Chondrocyte (in vitro differentiated cells): ENCODE measurements at places on chromosomes 7 and 10. TPM values are rescaled to one million over a fixed set of nuclear protein-coding genes. Genes with fewer than 3 reads are reported as not detected.
A peak's percentile ranks its signal among the peaks of the same experiment; 100 is the strongest.

DNA sequence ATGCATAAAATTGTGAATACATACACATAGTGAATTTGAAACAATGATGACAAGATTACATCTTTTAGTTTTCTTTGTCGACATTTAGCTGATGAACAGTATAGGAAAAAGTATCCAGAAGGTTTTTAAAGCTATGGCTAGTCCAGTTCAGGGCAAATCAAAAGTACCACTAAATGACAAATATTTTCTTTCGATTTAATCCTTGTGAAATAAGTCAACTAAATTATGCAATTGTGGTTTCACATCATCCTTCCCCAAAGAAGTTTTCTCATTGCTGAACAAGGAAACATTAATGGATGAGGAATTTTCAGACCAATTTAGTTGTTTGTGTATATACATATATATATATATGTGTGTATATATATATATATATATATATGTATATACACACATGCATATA lies 774.0 kb downstream of the DNAJB9 start:
- no peak overlapping the region for H3K27ac ChIP-seq
- H3K27me3 ChIP-seq, result peaks cover 4% of the 10 kb centered on the region
- no peaks in the 10 kb centered on the region for H3K4me1 ChIP-seq
- H3K4me3 ChIP-seq, result no peak overlapping the region
- no peak for DNase-seq

Gene CXCL12
- total RNA-seq, result 22.7 to 69.4 TPM (median 65.5 TPM) in 3 replicates

DNA sequence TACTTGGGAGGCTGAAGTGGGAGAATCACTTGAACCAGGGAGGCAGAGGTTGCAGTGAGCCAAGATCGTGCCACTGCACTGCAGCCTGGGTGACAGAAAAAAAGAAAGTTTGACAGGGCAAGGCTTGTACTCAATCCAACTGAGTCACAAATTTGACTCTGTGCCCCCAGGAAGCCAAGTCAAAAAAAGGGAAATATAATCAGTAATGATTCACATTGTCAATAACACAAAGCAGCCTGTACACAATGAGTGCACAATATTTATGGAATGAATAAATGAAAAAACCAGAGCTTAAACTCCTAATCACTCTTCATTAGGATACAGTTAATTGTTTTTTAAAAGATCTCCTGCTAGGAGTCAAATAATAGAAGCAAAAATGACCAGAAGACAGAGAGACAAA lies 6.4 kb downstream of the NAPEPLD start:
- no peak for DNase-seq
- peak overlapping the region; percentile 22 for H3K27ac ChIP-seq
- H3K4me1 ChIP-seq, result peaks cover 34% of the 10 kb centered on the region
- H3K36me3 ChIP-seq, result peaks cover 2% of the 10 kb centered on the region
- H3K27me3 ChIP-seq, result no peaks in the 10 kb centered on the region
- no peak overlapping the region for H3K4me3 ChIP-seq

- no peak overlapping the region for H3K4me3 ChIP-seq
- DNase-seq, result no peak
- H3K36me3 ChIP-seq, result peaks cover 1% of the 10 kb centered on the region
- peaks cover 8% of the 10 kb centered on the region for H3K27me3 ChIP-seq
Observed at GRCh38 chr7:106290319-106290718, 5.5 kb upstream of the NAMPT start.

Gene COL26A1
- 102 to 156 TPM (median 155 TPM) in 3 replicates for total RNA-seq

DNA sequence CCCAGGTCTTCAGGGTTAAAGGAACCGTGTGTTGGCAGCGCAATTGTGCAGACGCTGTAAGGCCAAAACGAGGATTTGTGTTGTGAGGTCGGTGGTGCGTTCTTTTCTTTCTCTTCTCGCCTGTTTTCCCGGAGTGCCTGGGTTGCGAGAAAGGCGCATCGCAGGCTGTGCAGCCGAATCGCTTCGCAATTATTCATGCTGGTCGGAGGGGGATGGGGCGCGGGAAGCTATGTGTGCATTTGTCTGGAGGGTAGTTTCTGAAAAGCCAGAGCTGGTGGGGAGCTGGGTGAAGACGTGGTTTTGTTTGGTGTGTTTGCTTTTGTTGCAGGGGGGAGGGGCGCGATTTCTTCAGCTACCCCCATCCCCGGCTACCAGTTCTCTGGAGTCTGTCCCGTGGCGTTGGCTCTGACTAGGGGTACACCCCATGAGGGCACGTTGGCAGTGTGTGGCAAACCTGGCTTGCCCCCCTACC lies 2.1 kb downstream of the MXI1 start:
- peaks cover 47% of the 10 kb centered on the region for H3K4me1 ChIP-seq
- no peaks in the 10 kb centered on the region for H3K27me3 ChIP-seq
- no peak for DNase-seq

Gene NUTM2D
- total RNA-seq, result 3.2 to 8.3 TPM (median 3.7 TPM) in 3 replicates

DNA sequence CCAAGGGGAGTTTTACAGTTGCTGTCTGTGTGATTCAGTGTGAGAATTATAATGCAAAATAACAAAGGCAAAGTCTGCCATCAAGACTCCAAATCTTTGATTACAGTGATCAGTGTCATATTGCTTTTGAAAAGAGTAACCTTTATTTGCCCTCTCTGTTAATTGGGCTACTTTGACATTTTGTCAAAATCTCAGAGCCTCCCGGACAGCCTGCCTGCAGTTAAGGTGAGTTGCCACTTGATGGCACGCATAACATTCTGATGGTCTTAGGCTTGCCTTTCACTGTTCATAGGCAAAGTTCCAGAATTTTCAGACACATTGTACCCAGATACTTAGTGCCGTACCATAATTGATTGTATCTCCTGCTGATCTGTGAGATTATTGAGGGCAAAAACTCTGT lies 253.5 kb downstream of the ABCA13 start:
- H3K27ac ChIP-seq, result no peak overlapping the region
- no peaks in the 10 kb centered on the region for H3K4me1 ChIP-seq
- H3K4me3 ChIP-seq, result no peak overlapping the region
- DNase-seq, result no peak

DNA sequence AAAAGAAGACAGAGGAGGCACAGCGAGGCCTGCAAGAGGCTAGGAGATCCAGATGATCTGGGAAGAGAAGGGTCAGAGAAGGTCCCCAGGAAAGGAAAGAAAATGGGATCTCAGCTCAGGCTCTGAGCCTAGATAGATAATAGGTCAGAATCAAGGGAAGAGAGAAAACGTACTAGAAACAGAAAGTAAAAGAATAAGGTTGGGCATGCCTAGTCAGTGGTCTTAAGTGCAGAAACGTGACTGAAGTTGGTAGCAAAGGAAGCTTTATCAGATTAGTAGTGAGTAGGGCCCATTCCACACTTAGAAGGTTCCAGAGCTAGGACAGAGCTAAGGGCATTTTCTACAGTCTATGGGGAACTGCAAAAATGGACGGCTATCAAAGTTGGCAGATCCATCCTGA lies 84.8 kb upstream of the ASAH2 start:
- H3K36me3 ChIP-seq, result peaks cover 9% of the 10 kb centered on the region
- H3K4me1 ChIP-seq, result no peaks in the 10 kb centered on the region
- no peak overlapping the region for H3K4me3 ChIP-seq
- DNase-seq, result no peak
- no peaks in the 10 kb centered on the region for H3K27me3 ChIP-seq

DNA sequence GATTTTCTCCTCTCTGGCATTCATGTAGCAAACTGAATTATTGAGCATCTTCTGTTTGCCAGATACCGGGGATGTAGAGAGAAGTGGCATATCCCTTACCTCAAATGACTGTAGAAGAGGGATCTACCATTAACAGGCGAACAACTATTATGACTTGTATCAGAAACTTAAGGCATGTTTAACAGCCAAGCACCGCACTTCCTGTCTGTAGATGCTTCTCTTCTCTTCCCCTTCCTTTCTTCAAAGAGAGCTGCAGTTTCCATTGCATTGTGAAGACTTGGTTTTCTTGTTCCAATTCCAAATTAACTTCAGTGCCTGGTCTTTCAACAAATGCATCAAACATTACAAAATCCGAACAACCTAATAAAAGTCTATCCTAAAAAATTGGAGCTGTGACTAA lies 49.3 kb downstream of the LRRC4 start:
- peaks cover 15% of the 10 kb centered on the region for H3K36me3 ChIP-seq
- no peak for DNase-seq
- H3K4me3 ChIP-seq, result no peak overlapping the region
- no peak overlapping the region for H3K27ac ChIP-seq

GRCh38 chr7:72053292-72053691 lies 358.8 kb downstream of the CALN1 start:
- peaks cover 2% of the 10 kb centered on the region for H3K27me3 ChIP-seq
- H3K36me3 ChIP-seq, result no peaks in the 10 kb centered on the region
- no peak overlapping the region for H3K4me3 ChIP-seq

DNA sequence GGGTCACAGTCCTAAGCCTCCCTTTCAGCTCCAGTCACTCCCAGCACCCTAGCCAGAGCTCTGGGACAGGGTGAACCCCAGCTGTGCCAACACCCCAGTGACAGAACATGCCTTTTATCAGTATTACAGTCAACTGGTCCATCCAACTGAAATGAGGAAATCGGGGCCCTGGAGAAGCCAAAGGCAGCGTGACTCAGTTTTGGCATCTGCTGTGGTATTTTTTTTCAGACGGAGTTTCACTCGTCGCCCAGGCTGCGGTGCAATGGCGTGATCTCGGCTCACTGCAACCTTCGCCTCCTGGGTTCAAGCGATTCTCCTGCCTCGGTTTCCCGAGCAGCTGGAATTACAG lies 3.4 kb upstream of the CLDN15 start:
- H3K36me3 ChIP-seq, result peaks cover 2% of the 10 kb centered on the region
- no peak overlapping the region for H3K4me3 ChIP-seq
- H3K27ac ChIP-seq, result no peak overlapping the region
- peaks cover 21% of the 10 kb centered on the region for H3K4me1 ChIP-seq
- DNase-seq, result no peak

- peaks cover 30% of the 10 kb centered on the region for H3K4me1 ChIP-seq
- H3K27me3 ChIP-seq, result no peaks in the 10 kb centered on the region
- DNase-seq, result no peak
- no peak overlapping the region for H3K4me3 ChIP-seq
Observed at GRCh38 chr10:285216-285615, 150.0 kb downstream of the ZMYND11 start.

DNA sequence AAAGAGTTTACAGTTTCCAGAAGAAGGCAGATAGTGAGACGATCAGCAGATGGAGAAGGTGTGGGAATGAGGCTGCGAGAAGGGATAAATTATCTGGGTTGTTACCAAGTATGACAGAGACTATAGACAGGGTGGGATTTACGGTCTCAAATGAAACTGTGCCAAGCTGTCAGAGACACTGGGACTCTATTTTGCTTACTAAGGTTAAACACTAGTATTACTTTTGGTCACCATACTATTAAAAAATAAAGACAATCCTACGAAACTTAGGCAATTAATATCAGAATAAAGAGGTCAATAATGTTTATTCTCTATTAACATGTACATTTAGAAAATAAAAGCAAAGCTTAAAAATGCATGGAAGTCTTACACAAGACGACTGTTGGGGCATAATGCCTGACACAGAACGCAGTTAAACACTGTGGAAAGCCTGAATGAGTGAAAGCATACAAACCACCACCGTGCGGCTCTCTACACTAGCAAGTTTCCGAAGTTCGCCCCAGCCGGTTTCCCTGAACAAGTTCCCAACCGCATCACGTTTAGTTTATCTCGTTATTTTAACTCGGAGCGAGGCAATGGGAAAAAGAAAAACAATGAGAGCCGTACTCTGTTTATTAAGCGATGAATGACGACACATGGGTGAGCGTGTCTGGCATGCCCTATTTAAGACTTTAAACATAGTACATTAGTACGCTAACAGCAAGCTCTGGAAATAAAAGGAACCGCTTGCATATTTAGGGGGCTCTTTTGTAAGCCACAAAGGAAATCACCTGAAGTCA lies 909 bp upstream of the CC2D2B start:
- H3K36me3 ChIP-seq, result peaks cover 5% of the 10 kb centered on the region
- H3K27me3 ChIP-seq, result peaks cover 6% of the 10 kb centered on the region
- peak overlapping the region; percentile 98 for H3K27ac ChIP-seq
- DNase-seq, result no peak
- H3K4me1 ChIP-seq, result peaks cover 16% of the 10 kb centered on the region

Gene GDF2
- total RNA-seq, result not detected in 3 replicates

Gene HOGA1
- total RNA-seq, result 0.12 TPM in 1 of 3 replicates, not detected in the others

- H3K4me3 ChIP-seq, result no peak overlapping the region
- H3K27me3 ChIP-seq, result peaks cover 30% of the 10 kb centered on the region
- no peaks in the 10 kb centered on the region for H3K36me3 ChIP-seq
- no peak for DNase-seq
- H3K27ac ChIP-seq, result no peak overlapping the region
Observed at GRCh38 chr10:100141446-100142087, 44.3 kb downstream of the ERLIN1 start.

DNA sequence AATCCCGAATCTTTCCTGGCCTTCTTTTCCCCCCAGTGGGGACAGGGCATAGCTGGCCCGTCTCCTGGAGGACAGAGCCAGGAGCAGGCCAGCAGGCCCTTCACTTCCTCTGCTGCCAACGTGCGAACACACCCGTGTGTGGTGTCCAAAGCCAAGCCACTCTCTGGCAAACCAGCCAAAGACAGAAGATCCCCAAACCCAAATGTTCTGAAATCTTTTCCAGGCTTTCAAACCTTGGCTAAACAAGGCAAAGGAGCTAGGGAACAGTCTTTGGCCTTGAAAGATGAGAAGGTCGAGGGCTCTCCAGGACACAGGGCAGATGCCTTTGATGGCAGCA lies 63.0 kb downstream of the PROSER2 start:
- peaks cover 8% of the 10 kb centered on the region for H3K4me1 ChIP-seq
- no peaks in the 10 kb centered on the region for H3K27me3 ChIP-seq
- DNase-seq, result no peak
- H3K36me3 ChIP-seq, result no peaks in the 10 kb centered on the region

- DNase-seq, result no peak
- H3K4me3 ChIP-seq, result no peak overlapping the region
- no peak overlapping the region for H3K27ac ChIP-seq
- H3K27me3 ChIP-seq, result no peaks in the 10 kb centered on the region
- no peaks in the 10 kb centered on the region for H3K36me3 ChIP-seq
- no peaks in the 10 kb centered on the region for H3K4me1 ChIP-seq
Observed at GRCh38 chr7:42469341-42469740, 232.3 kb upstream of the GLI3 start.

Gene APBB1IP
- total RNA-seq, result not detected in 3 replicates

DNA sequence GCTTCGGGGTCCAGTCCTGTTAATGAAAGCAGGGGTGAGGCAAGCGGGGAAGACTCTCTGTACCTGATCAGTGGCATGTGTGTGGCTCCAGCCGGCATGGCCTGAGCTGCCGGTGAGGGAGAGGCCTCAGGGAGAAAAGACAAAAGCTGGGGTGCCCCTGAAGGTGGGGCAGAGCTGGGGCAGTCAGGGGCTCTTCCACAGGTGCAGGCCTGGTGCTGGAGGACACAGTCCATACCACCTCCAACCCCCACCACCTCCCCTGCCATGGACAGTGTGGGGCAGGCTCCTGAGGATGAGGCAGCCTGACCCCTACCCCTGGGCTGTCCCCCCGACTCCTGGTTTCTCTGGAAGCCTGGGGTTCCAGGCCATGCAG lies 129.5 kb downstream of the LHPP start:
- H3K4me1 ChIP-seq, result peaks cover 19% of the 10 kb centered on the region
- peaks cover 1% of the 10 kb centered on the region for H3K36me3 ChIP-seq

GRCh38 chr7:97096661-97097060 lies 20.8 kb upstream of the SDHAF3 start:
- no peaks in the 10 kb centered on the region for H3K4me1 ChIP-seq
- H3K27me3 ChIP-seq, result peaks cover 13% of the 10 kb centered on the region
- no peaks in the 10 kb centered on the region for H3K36me3 ChIP-seq
- H3K27ac ChIP-seq, result no peak overlapping the region
- no peak overlapping the region for H3K4me3 ChIP-seq
